ENCODE measurements at places on chromosomes 2 and 18. TPM values are rescaled to one million over a fixed set of nuclear protein-coding genes. Genes with fewer than 3 reads are reported as not detected.

DNA sequence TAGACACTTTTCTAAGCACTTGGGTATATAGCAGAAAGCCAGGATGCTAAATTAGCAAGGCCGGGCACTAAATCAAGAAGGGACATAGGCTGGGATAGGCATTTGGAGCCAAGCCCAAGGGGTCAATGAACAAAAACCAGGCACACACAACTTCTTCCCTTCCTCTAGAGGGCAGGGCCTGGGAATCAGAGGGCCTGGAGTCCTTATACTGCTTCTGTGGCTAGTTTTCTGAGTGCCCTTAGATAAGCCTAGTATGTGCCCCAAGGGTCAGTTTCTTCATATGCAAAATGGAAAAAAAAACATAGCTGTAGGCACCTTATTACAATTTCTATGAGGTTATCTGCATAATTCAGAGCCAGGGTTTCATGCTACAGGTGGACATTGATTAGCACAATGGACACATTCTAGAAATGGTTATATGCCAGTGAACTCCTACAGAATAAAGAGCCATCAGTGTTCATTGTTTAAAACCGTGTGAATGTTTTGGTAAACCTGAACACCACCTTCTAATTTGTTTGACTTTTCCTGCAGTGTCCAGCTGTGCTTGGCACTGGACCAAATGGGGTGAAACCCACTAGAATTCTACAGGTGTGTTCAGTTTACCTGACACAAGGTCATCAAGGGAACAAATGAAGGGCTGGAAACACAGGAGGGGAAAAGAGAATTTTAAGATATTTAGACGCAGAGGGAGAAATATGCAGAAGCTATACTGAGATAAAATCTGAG lies 49.6 kb downstream of the PAX8 start:
- H3K4me3 ChIP-seq, result no peak overlapping the region
- no peaks in the 10 kb centered on the region for H3K27me3 ChIP-seq
- no peak overlapping the region for H3K27ac ChIP-seq
- no peaks in the 10 kb centered on the region for H3K4me1 ChIP-seq
- H3K36me3 ChIP-seq, result no peaks in the 10 kb centered on the region
- no peak for DNase-seq

GRCh38 chr2:70616168-70616694 lies 62.6 kb upstream of the TGFA start:
- H3K27me3 ChIP-seq, result no peaks in the 10 kb centered on the region
- H3K4me3 ChIP-seq, result no peak overlapping the region
- H3K4me1 ChIP-seq, result no peaks in the 10 kb centered on the region
- H3K36me3 ChIP-seq, result no peaks in the 10 kb centered on the region

DNA sequence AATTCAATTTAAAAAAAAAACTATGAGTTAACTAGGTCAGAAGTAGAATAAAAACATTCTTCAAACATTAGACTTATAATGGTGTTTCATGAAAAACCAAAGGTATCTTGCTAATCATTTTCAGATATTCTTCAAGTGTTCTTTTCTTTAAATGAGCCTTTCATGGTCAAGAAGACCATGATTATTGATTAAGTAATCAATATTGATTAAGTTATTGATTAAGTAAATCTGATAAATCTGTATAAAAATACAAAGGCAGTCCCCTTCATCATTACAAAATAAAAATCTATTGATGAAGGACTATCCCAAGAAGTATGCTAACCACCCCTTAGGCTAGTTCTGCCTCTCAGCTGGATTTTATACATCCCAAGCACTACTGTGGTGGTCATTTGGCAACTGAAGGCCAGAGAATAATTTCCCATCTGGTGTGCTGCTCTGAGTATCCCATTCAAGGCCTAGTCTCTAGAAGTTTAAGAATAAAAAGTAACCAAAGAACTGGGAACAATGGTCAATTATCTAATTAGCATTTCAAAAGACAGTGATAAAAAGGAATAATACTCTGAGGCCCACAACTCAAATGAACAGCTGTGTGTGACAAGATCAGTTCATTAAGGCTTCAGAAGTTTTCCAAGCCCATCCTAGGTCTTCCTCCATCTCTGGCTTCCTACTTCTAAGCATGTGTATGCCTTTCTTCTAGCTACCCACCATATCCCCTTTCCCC lies 63.5 kb downstream of the TCF4 start:
- DNase-seq, result no peak
- H3K36me3 ChIP-seq, result no peaks in the 10 kb centered on the region
- no peaks in the 10 kb centered on the region for H3K4me1 ChIP-seq
- H3K27me3 ChIP-seq, result no peaks in the 10 kb centered on the region
- no peak overlapping the region for H3K27ac ChIP-seq

GRCh38 chr2:104289651-104290565 lies 564.0 kb upstream of the POU3F3 start:
- no peaks in the 10 kb centered on the region for H3K36me3 ChIP-seq
- H3K27ac ChIP-seq, result no peak overlapping the region

- no peak for DNase-seq
- no peaks in the 10 kb centered on the region for H3K27me3 ChIP-seq
- no peaks in the 10 kb centered on the region for H3K36me3 ChIP-seq
- H3K4me1 ChIP-seq, result no peaks in the 10 kb centered on the region
- peak overlapping the region; percentile 80 for H3K27ac ChIP-seq
These were observed 46.1 kb downstream of the TACR1 start for GRCh38 chr2:75153221-75153620.

GRCh38 chr2:29073933-29074332 lies 390 bp downstream of the PCARE start:
- H3K27me3 ChIP-seq, result no peaks in the 10 kb centered on the region
- no peak for DNase-seq
- no peaks in the 10 kb centered on the region for H3K36me3 ChIP-seq
- no peaks in the 10 kb centered on the region for H3K4me1 ChIP-seq

DNA sequence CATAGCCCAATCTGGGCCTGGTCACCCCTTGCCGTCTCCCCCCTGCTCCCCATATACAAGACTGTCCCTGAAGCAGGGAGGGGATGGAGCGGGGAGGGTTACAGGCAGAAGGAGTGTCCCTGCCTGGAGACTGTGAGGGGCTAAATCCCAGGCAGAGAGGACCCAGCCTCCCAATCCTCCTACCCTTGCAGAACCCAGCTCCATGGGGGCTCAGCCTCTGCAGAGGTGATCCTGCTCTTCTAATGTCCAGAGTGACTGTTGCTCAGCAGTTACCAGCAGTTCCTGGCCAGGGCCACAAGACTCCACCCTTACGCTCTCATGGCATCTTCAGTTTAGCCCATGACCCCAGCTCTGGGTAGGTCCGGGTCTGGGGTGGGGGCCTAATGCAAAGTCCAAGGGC lies 58.1 kb downstream of the COA5 start:
- H3K4me3 ChIP-seq, result no peak overlapping the region
- H3K27ac ChIP-seq, result no peak overlapping the region
- H3K36me3 ChIP-seq, result no peaks in the 10 kb centered on the region
- no peaks in the 10 kb centered on the region for H3K4me1 ChIP-seq
- no peaks in the 10 kb centered on the region for H3K27me3 ChIP-seq
- no peak for DNase-seq

DNA sequence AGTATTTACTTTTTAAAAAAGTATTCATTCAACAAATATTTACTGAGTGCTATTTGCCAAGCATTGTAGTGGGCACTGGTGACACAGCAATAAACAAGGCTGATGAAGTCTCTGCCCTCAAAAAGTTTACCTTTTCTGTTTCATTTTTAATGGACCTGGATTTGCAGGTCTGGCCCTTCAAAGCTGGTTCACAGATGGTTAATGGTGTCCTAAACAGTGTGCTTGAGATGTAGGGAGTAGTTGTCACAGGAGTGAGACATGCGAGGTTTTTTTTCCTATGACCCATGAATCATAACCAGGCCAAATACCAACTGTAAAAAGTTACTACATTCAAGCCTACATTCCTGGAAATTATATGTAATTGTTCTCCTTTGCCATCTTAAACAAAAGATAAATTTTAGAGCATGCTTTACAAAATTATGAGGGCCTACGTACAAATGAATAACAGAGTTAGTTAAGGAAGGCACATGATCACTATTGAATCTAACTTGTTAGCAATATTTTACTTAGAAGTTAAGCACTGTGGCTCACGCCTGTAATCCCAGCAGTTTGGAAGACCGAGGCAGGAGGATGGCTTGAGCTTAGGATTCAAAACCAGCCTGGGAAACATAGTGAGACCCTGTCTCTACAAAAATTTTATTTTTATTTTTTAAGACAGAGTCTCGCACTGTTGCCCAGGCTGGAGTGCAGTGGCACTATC lies 223.9 kb downstream of the MBD5 start:
- H3K27me3 ChIP-seq, result no peaks in the 10 kb centered on the region
- H3K4me3 ChIP-seq, result no peak overlapping the region
- H3K27ac ChIP-seq, result no peak overlapping the region
- H3K4me1 ChIP-seq, result no peaks in the 10 kb centered on the region
- H3K36me3 ChIP-seq, result no peaks in the 10 kb centered on the region
- DNase-seq, result no peak

DNA sequence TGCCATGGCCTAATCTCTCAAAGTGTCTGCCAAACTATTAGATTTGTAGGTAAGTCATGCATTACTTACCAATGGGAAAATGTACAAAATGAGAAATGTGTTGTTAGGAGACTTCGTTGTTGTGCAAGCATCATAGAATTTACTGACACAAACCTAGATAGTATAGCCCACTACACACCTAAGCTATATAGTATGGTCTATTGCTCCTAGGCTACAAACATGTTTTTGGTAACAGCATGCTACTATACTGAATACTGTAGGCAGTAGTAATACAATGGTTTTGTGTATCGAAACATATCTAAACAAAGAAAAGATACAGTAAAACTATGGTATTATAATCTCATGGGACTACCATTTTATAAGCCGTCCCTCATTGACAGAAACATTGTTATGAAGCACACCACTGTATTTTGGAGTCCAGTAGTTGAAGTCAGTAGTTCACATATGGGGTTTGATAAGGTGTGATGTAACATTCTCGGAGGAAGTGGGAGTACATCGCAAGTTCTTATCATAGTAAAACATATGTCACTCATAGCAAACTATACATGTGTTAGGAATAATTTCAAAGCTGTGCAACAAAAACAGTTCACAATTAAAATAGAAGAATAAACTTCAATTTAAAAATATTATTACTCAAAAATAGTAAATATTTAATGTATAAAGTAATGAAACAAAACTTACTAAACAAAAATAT lies 12.0 kb upstream of the GTF2A1L start:
- H3K27me3 ChIP-seq, result no peaks in the 10 kb centered on the region
- no peak for DNase-seq
- H3K27ac ChIP-seq, result no peak overlapping the region
- H3K36me3 ChIP-seq, result no peaks in the 10 kb centered on the region
- no peak overlapping the region for H3K4me3 ChIP-seq
- H3K4me1 ChIP-seq, result no peaks in the 10 kb centered on the region

DNA sequence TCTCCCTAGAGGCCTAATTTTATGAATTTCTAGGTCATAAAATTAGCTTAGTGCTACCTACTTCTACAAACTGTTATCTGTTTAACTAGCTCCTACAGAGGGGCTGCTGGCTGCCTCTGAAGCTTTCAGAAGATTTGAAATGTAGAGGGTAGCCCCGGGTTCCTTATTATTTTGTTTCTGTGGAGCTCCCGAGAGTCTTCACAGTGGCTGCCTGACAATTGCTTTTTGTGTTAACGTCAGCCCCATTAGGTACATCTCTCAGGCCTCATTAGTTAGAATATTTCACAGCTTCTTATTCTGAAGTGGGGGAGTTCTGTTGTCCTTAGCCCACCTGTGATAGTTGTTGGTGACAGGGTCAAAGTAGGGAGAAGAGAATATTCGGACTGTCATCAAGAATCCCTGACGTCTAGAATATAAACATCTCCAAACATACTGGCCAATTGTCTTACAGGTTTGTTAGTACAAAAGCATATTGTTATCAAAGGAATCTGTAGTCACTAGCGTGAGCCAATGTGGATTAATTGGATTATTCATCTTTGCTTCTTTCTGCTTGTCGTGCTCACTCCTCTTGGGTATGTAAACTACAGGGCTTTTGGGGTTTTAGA lies 77.5 kb downstream of the DIS3L2 start:
- H3K27me3 ChIP-seq, result no peaks in the 10 kb centered on the region
- no peak overlapping the region for H3K4me3 ChIP-seq
- H3K36me3 ChIP-seq, result no peaks in the 10 kb centered on the region

DNA sequence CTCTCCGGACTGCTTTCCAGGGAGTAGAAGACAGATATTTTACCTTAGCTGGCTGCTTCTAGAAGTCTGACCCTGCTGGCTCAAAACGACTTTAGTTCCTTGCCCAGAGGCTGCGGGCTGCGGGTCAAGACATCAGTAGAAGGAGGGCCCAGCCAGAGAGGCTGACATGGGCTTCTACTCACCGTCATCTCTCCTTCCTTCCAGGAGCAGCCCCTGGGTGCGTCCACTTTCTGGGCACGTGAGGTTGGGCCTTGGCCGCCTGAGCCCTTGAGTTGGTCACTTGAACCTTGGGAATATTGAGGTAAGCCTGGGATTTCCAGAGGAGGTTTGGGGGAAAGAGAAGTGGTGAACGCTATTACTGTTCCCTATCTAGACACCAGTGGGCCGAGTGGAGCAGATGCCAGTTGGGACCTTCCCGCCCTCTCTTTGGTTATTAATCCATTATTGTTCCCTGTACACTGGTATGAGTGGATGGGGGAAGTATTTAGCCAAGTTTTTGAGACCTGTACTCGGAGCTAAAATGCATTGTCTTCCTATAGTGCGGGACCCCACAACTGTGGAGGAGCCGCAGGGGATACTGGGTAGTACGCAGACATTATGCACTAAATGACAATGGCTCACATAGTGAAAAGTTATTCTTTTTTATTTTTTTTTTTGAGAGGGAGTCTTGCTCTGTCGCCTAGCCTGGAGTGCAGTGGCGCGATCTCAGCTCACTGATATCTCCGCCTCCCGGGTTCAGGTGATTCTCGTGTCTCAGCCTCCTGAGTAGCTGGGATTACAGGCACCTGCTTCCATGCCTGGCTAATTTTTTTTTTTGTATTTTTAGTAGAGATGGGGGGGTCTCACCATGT lies 26.3 kb upstream of the CASP8 start:
- H3K4me3 ChIP-seq, result peak overlapping the region; percentile 7
- no peaks in the 10 kb centered on the region for H3K27me3 ChIP-seq
- H3K4me1 ChIP-seq, result peaks cover 11% of the 10 kb centered on the region
- H3K27ac ChIP-seq, result peak overlapping the region; percentile 78
- H3K36me3 ChIP-seq, result no peaks in the 10 kb centered on the region

- H3K36me3 ChIP-seq, result no peaks in the 10 kb centered on the region
- no peak for DNase-seq
- peak overlapping the region; percentile 96 for H3K4me3 ChIP-seq
- H3K27me3 ChIP-seq, result no peaks in the 10 kb centered on the region
- peak overlapping the region; percentile 99 for H3K27ac ChIP-seq
These were observed 2.4 kb downstream of the SPRED2 start for GRCh38 chr2:65429786-65430602.

DNA sequence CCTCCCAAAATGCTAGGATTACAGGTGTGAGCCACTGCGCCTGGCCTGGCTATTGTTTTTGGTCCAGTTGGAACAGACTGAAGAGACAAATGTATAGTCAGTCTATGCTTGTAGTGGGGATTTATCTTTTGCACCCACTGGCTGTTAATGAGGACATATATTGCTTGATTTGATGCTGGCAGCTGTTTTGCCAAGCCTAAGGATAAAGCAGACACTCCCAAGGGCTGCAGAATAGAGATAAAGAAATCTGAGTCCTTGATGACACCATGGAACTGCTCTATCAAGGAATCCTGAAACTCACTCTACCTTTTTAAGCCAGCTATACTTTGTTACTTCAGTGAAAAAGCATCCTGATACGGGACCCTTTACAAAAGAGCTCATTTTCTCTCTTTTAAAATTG lies 43.1 kb upstream of the ENOSF1 start:
- no peak for DNase-seq
- H3K36me3 ChIP-seq, result no peaks in the 10 kb centered on the region
- H3K27me3 ChIP-seq, result no peaks in the 10 kb centered on the region
- H3K4me3 ChIP-seq, result no peak overlapping the region

The EPB41L3 gene
- 90.5 TPM for total RNA-seq

The OLA1 gene
- total RNA-seq, result 73.7 TPM

The ALK gene
- total RNA-seq, result 0.33 TPM

The HAAO gene
- 5.9 TPM for total RNA-seq

The TRABD2A gene
- total RNA-seq, result 2.2 TPM

The GKN2 gene
- not detected for total RNA-seq

The SP140 gene
- total RNA-seq, result 1.1 TPM
